MV-4-11 (cell line): ENCODE measurements at places on chromosomes 1 and 21.

GRCh38 chr1:218624052-218624451 lies 278.9 kb downstream of the TGFB2 start:
- DNase-seq: no peak

GRCh38 chr1:34361781-34362357 lies 185.2 kb downstream of the C1orf94 start:
- DNase-seq: no peak

DNA sequence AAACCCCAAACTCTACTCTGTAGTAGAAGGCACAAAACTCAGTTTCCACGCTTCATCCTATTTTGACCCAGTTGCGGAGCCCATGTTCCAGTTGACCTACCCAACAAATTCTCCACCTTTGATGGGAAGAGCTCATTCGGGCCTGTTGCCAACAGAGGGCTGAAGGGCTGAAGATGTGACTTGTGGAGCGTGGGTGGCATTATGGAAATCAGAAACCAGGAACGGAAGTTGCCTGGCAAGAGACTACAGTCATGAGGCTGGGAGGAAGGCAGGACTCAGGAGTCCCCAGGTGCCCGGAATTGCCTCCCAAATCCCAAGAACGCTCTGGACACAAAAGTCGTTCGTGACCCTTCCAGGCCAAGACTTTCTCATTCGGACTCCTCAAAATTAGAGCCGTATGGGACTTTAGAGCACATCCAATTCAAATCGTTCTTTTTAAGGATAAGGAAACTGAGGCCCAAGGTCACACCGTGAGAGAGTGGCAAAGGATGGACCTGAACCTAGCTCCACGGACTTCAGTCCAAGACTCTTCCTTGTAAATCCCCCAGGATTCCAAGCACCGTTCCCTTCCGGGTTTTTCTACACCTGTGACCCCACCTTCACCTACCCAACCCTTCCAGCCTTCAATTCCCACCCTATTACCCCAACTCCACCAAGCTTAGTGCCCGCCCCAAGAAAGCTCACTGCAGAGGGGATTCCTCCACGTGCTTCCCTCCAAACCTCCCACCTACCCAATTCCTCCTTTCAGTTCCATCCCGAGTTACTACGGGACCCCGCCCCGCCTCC lies 739 bp downstream of the SMG5 start:
- DNase-seq: peak; percentile 53

- no peak for DNase-seq
Observed at GRCh38 chr21:44793592-44794374, 7.8 kb downstream of the UBE2G2 start.

DNA sequence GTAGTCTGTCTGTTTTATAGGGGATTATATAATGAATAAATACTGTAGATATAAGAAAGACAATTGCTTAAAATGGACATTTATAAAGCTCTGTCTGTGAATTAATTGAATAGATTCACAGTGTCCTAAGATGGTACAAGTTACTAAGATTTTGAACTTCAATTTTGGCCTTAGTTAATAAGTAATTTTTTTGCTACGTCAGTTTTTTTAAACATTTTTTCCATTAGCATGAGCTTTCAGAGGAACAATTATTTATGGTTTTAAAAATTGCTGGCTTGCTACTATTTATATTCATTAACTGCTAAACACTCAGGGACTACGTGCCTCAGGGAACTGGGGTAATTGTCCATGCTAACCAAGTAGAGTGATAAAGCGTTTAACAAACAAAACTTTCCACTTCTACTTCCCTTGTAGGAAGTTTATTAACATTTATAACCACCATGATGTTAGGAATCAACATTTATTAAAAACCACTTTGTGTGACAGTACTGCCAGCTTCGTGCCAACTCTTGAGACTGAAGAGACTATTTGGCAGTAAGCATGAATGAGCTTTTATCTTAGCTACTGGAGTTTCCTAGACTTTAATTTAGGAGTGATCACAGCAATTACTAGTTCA lies 65.4 kb upstream of the PTGS2 start:
- DNase-seq: no peak

- no peak for DNase-seq
Observed at GRCh38 chr1:159783724-159784123, 3.0 kb downstream of the DUSP23 start.

DNA sequence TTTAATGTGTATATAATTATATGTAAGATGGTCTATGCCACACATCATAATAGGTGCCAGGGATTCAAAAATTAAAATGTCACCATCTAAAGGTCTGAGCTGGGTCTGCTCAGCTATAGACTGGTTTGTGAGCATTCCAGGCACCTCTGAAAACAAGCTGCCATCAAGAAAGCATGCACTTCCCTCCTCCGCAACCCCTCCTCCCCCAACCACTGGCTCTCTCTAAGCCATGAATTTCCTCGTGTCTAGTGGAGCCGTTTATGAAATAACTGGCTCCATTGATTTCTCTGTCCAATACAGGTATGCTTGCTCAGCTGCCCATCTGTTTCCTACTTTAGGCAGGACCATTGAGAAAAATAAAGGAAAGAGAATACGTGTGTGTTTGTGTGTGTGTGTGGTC lies 522.6 kb upstream of the PLXNA2 start:
- no peak for DNase-seq

DNA sequence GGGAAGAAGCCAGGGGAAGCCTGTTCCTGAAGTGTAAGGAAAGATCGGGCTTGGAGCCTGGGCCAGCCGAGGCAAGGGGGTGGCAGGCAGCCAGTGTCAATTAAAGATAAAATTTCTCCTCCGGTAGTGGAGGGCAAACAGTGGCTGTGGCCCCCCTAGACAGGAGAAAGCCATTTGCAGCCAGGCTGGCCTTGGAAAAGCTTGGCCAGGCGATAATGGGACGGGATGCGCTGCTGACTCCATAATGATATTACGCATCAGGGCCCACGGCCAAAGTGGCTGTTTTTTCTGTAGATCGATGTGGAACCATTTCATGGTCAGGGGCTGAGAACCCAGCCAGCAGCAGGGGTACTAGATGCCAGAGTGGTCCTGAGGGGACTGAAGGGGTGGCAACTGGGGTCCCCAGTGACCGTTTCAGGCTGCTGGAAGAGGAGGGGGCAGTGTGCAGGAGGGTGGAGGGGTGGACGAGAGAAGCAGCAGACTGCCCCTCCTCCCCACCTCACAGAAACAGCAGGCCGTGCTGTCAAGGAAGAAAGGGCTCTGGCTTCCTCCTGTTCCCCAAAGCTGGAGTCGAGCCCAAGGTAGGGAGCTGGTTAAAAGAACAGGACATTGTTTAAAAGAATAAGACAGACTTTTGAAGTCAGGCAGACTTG lies 25.2 kb downstream of the KCNC4 start:
- DNase-seq: no peak

DNA sequence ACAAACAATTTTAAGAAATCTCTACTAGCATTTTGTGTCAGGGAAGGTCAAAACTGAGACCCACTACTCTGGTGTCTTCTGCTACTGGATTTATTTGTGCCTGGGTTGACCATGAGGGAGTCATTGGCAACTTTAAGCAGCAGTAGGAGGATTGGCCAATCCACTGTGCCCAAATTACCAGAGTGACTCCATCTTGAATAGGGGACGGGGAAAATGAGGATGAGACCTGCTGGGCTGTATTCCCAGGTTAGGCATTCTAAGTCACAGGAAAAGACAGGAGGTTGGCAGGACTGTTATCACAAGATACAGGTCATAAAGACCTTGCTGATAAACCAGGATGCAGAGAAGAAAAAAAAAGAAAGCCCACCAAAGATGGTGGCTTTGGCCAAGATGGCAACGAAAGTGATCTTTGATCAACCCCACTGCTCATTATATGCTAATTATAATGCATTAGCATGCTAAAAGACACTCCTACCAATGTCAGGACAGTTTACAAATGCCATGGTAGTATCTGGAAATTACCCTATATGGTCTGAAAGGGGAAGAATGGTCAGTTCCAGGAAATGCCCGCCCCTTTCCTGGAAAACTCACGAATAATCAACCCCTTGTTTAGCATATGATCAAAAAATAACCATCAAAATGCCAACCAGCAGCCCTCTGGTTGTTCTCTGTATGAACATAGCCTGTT lies 200.9 kb downstream of the LTN1 start:
- peak; percentile 32 for DNase-seq

GRCh38 chr1:192978195-192978710 lies 80.9 kb downstream of the UCHL5 start:
- DNase-seq: no peak

GRCh38 chr1:205599669-205600042 lies 32.2 kb downstream of the ELK4 start:
- no peak for DNase-seq

DNA sequence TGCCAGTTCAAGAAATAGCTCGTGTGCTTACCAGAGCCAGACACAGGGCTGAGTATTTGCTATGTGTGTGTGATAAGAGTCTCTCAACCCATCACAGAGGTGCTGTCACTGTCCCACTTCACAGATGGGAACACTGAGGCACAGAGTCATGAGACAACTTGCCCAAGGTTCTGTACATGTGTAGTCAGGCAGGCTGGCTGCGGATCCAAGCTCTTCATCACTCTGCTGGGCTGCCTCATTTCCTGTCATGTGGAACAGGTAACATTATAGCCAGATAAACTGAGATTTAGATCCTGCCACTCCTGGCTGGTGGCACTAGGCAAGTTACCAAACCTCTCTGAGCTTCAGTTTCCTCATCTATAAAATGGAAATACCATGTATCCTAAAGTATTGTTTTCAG lies 77.8 kb downstream of the ITPKB start:
- no peak for DNase-seq

GRCh38 chr1:204445860-204446412 lies 34.3 kb upstream of the PPP1R15B start:
- peak; percentile 33 for DNase-seq

DNA sequence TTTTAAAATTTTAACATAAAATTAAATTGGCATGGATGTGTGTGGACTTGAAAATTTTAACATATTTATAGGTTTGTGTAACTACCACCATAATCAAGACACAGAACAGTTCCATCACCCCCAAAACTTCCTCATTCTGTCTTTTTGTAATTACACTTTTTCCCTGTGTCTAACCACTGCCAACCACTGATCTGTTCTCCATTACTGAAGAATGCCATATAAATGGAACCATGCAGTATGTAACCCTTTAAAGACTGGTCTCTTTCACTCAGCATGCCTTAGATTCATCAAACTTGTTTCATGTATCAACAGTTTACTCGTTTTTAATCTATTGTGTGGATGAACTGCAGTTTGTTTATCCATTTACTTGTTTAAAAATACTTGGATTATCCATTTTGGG lies 13.0 kb upstream of the AHCYL1 start:
- DNase-seq: peak; percentile 84

DNA sequence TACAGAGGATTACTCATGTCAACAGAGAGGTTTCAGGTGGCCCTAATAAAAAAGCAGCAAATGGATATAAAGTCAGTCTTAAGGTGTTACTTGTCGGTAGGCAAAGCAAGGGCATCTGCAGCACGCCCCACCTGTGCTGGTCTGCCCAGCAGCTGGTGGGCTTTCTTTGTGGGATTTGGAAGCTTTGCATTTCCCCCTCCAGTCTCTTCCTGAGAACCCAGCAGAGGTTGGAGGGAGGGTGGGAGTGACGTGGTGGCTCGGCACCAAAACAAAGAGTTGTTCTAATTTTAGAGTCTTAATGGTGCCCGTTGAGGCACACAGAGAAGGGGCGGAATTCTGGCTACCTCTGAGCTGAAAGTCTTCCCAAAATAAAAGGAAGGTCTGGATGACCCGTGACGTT lies 4.8 kb upstream of the PCBP3 start:
- no peak for DNase-seq

GRCh38 chr1:232635778-232636356 lies 5.9 kb upstream of the SIPA1L2 start:
- DNase-seq: peak; percentile 63

- peak; percentile 38 for DNase-seq
Observed at GRCh38 chr1:91018006-91018405, 3.8 kb downstream of the ZNF644 start.

GRCh38 chr1:23023174-23023845 lies 4.0 kb downstream of the KDM1A start:
- DNase-seq: no peak

GRCh38 chr1:40971966-40972365 lies 7.5 kb upstream of the CTPS1 start:
- peak; percentile 76 for DNase-seq

DNA sequence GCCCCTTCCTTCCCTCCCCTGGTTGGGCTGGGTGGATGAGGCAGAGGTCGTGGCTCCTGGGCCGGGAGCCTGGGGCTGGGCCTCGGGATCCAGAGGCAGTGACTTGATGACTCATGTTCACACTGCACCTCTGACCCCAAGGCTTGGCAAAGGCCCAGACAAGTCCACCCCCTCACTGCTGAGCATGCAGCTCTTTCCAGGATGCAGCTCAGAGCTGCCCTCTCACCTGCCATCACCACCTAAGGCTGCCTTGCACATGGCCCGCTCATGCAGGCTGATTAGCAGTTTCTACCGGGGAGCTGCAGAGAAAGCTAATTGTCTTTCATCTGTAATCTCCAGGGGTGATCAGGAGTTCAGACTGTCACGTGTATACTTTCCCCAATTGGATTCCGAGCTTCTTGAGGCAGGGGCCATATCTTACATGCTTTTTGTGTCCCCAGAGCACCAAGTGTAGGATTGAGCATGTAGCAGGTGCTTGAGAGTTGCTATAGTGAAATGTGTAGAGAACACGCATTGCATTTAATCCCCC lies 62.1 kb downstream of the LRRN2 start:
- DNase-seq: no peak

- DNase-seq: no peak
Observed at GRCh38 chr1:245215071-245215470, 60.3 kb downstream of the KIF26B start.

DNA sequence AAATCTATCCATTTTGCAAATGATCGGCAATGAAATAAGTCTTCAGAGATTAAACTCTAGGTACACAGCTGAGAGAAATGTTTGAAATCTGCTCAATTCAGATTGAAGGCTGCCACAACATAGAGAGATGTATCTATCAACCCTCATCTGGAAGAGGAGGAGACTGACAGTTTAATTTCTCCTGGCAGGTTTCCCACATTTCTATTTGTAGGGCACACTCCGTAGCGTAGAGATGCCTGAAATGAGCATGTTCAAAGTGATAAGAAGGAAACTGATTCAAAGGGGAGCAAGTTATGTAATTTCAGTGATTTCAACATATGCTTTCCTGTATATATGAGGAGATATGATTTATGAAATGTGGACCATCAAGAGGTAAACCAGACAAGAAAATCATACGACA lies 44.1 kb downstream of the NIBAN1 start:
- DNase-seq: peak; percentile 41

- DNase-seq: no peak
Observed at GRCh38 chr1:88188038-88188437, 496.0 kb upstream of the PKN2 start.

DNA sequence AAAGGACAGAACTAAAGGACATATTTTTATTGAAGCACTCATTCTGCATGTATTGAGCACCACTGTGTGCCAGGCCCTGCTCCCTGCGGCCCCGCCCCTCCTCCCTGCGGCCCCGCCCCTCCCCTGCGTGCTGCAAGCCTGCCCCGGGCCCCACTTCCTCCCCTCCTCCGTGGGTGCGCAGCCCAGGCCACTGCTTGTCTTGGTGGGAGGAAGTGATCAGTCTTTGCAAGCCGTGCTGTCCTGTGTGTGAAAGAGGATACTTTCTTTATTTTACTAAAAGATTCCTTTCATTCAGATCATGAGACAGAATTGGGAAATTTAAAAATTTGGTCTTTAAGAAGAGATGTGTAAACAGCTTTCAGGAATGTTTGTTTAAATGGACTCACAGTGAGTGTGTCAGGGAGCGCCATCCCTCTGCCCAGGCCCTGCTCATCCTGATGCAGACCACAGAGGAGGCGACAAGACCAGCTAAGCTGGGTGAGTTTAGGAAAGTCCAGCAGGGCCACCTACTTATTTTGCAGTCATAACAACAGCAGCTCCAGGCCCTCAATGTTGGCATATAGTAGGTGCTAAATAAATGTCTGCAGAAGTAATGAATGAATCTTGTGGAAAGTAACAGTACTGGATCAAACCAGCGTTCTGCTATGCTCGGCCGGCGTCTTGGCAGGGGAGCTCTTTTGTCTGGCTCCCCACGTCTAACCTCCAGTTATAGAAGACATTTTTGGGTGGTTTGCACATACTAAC lies 88.3 kb upstream of the SELENON start:
- DNase-seq: peak; percentile 75
